ENCODE measurements at places on chromosomes 1 and 21. TPM values are rescaled to one million over a fixed set of nuclear protein-coding genes. Genes with fewer than 3 reads are reported as not detected.

The PDIK1L gene
- 5.6 TPM for polyA plus RNA-seq

The CELA3A gene
- polyA plus RNA-seq, result not detected

DNA sequence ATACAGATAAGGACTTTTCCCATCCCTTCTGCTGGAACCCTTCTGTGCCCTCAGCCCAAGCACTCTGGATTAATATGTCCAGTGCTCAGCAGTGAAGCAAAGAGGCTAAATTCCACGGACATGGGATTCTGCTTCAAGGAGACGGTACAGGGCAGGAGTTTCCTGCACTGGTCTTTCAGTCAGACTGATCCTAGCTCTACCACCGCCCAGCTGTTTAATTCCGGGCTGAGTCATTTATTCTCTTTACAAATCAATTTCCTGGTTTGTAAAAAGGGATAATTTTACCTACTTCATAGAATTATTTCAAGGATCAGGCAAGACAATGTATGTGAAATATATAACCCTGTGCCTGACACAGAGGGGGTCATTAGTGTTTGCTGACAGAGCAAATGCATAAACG, 41.6 kb upstream of the NRDC start:
- DNase-seq, result no peak

DNA sequence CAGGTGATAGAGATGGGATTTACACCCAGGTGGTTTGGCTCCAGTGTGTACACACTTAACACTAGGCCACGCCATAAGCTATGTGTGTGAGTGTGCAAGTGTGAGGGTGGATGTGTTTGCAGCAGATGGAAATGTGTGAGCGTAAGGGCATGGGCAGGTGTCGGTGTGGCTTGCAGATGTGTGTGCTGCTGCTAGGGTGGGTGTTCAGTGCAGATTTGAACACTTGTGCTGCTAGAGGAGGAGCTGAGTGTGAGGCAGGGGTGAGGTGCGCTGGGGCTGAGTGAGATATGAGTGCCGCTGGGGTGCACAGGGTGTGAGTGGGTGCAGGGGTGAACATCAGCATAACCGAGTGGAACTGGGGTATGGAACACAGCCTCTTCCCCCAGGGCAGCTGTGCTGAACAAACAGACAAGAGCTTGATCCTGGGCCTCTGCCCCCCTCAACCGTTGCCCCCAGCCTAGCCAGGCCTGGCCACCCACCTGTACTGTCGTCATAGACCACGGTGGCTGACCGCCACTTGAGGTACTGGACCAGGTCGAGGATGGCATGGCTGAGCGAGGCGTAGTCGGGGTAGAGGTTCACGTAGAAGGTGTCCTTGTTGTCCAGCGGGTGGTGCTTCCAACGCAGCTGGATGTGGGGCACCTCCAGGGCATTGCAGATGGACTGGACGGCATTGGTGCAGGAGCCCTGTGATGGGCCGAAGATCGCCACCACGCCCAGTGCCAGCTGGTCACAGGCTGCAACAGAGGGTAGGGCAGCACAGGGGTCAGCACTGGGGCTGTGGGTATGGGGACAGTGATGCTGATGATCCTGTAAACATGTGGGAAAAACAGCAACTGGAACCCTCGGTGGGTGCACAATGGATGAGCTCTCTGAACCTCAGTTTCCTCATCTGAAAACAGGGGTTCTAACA, 153.9 kb downstream of the GRIK3 start:
- DNase-seq, result no peak

- no peak for DNase-seq
Measured at GRCh38 chr1:166605137-166605536, 234.1 kb upstream of the POGK start.

GRCh38 chr1:202966006-202966898, 805 bp downstream of the CYB5R1 start:
- peak; percentile 6 for DNase-seq

DNA sequence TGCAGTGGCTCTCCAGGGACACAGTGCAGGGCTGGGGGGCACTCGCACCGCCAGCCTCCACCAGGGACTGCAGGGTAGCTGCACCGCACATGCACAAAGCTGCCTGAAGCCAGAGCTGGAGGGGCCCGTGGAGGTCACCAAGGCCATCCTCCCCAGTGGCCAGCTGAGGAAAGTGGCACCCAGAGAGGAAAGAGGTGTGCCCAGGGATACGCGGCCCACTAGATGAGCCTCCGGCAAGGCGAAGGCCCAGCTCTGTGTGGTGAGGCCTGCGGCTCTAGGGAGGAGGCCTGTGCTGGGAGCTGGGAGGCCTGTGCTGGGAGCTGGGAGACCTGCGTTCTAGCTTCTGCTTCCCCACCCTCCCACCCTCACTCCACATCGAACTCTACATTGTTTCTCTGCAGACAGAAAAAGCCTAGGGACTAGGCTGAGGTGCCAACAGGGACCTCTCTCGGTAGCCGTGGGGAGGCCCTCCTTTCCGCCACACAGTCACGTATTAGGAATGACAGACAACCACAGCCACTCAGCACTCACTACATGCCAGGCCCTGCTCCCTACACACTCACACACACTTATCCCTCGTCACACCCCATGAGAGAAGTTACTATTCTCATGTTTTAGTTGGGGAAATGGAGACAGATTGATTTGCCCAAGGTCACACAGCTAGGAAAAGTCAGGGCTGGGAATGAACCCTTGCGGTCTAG, 921 bp upstream of the ASCL5 start:
- DNase-seq, result no peak

The CD52 gene
- 2.2 TPM for polyA plus RNA-seq

DNA sequence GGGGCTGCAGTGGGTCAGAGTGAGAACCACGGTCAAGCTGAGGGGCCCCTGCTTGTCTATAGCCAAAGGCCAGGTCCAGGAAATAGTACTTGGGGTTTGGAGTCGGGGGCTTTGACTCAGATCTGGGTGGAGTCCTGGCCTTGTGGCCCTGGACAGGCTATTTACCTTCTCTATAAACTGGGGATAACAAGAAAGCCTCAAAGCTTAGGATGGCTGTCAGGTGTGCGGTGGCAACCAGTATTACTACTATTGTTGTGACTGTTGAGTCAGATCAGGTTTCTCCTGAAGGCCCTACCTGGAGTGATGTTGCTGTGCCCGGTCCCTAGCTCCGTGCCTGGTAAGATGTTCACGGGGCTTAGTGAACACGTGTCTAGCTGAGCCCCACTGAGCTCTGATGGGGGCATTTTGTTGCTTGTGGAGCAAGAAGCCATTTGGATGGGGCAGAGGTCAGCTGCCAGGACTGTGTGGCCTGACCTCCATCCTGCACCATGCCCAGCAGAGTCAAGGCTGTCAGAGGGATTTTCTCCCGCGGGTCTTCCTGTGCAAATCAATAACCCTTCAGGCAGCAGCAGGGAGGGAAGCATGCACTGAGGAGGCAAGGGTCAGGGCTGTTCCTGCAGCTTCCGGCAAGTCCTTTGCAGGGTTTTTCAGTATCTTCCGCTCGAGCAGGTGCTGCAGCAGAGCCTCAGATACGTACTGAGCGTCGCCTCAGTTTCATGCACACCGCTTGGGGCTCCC, 170.3 kb downstream of the CAMTA1 start:
- DNase-seq, result no peak

The MFAP2 gene
- polyA plus RNA-seq, result 70.4 TPM

The PDC gene
- polyA plus RNA-seq, result 0.27 TPM

GRCh38 chr1:186102547-186103148, 272.4 kb downstream of the TPR start:
- no peak for DNase-seq

The SYF2 gene
- 54.1 TPM for polyA plus RNA-seq

GRCh38 chr1:203320591-203321272, 15.4 kb downstream of the BTG2 start:
- DNase-seq, result no peak

The FLG2 gene
- polyA plus RNA-seq, result 0.12 TPM

GRCh38 chr1:211527006-211527405, 35.0 kb upstream of the RD3 start:
- no peak for DNase-seq

DNA sequence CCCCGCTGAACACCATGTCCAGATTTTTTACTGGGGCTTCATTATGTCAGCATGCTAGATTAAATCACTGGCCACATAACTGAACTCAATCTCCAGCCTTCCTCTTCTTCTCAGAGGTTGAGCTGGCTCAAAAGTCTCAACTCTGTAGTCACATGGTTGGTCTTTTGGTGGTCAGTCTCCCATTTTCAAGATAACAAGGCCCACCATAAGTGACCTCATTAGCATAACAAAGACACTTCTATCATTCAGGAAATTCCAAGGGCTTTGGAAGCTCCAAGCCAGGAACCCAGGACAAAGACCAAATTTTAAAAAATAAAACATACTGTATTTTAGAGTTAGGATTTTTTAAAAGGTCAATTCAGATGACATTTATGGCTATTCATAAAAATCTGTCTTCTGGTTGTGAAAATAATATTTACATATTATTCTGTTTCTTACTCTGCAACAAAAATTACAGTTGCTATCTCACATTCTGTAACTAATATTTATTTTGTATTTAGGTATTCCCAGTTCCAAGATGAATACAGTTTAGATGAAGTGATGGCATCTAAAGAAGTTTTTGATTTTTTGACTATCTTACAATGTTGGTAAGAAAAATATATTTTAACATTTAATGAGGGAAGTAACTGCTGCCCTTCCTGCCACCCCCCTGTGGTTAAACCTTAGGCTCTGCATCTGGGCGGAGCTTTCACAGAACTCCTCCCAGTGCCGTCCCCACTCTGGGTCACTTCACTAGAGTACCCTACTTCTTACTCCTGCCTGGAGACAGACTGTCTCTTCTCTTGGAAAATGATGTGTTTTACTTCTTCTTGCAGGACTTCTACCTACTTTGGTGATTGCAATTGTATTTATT, 49.3 kb downstream of the SCP2 start:
- DNase-seq, result no peak

The TRABD2B gene
- polyA plus RNA-seq, result 5.5 TPM

The GBP4 gene
- 4.4 TPM for polyA plus RNA-seq

DNA sequence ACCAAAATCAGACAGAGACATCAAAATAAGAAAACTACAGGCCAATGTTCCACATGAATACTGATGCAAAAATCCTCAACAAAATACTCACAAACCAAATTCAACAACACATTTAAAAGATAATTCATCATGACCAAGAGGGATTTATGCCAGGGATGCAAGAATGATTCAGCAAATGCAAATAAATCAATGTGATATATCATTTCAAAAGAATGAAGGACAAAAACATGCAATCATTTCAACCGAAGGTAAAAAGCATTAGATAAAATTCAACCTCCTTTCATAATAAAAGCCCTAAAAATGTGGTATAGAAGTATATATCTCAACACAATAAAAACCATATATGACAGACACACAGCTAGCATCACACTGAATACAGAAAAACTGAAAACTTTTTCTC, 81.5 kb upstream of the LYPLAL1 start:
- DNase-seq, result no peak
